ENCODE measurements at places on chromosomes 3 and 15.

DNA sequence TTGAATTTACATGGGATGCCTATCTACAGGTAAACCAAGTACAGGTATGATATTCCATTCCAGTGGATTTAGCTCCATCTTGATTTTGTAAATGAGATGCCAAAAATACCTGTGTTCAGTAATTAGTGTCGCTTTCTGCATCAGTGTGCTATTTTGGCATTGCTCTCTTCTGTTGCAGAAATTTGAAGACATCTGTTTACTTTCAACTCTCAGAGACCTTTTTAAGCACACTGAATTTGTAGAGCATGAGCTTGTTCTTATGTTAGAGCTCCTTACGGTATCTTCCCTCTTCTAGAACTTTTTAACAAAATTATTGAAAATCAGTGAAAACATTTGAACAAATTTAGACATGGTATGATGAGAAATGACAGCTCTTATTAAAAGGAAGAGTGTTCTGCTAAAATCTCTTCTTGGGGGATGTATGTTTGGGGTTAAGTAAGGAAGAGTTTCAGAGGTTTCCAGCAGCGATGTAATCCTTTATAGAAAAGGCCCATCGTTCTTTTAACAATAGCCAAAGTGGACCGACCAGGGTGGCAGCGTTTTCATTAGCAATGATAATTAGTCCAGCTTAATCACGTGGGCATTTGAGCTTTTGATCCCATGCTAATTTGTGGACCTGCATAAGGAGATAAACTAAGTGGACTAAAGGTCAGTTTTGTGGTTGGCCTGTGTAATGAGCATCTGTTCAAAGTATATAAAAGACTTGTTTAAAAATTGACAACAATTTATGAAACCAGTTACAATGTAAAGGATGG is 385.4 kb downstream of the PTPRG start:
- no peak for DNase-seq

DNA sequence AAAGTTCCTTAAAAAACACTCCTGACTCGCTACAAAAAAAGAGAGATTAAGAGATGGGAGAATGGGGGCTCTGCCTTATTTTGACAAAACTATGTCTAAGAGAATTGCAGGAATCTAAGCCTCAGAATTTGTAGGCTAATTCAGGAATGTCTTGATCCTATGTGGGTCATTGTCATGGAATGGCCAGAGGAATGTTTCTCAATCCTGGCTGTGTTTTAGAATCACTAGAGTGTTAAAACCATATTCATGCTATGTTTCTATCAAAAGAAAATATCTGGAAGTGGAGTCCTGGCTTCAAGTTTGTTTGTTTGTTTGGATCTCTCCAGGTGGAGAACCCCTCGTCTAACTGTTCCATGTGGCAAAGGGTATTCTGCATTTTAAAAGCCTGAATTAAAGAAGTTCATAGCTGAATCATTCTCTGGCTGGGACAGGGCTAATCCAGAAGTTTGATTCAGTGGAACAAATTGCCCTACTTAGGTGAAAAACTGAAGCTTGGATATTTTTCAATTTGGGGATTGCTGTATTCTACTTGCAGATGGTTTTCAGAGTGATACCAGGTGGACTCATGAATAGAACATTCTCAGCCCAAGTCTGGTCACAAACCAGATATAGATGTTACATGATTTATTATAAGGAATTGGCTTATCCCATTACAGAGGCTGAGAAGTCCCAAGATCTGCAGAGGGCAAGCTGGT is 28.2 kb downstream of the GJD2 start:
- DNase-seq, result no peak

DNA sequence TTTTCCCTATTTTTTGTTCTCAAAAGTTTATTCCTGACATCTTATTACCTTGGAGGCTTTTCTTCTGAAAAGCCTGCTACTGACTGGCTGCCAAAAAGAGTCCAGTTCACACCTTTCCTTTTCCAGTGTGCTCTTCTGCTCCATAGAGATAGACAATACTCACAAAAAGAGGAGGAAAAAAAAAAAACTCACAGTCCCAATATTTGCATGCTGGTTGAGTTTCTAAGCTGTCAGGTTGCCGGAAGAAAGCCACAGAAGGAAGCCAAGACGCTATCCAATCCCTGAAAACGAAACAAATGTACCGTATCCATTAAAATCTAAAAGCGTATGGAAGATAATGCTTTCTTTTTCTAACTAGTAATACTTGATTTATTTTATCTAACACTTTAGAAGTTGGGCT is 299.5 kb downstream of the CADM2 start:
- DNase-seq, result no peak

DNA sequence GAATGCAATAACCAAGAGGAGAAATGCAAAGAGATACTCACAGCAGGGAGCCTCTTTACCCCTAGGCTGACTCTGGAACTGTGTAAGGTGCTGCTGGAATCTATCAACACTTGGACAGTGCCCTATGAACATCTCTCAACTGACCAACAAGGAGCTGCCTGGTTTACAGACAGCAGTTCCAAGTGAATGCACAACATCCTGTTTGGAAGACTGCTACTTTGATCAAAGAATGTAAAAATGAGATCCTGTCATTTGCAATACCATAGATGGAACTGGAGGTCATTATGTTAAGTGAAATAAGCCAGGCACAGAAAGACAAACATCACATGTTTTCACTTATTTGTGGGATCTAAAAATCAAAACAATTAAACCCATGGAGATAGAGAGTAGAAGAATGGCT is 136.3 kb downstream of the IMPG2 start:
- DNase-seq, result no peak

DNA sequence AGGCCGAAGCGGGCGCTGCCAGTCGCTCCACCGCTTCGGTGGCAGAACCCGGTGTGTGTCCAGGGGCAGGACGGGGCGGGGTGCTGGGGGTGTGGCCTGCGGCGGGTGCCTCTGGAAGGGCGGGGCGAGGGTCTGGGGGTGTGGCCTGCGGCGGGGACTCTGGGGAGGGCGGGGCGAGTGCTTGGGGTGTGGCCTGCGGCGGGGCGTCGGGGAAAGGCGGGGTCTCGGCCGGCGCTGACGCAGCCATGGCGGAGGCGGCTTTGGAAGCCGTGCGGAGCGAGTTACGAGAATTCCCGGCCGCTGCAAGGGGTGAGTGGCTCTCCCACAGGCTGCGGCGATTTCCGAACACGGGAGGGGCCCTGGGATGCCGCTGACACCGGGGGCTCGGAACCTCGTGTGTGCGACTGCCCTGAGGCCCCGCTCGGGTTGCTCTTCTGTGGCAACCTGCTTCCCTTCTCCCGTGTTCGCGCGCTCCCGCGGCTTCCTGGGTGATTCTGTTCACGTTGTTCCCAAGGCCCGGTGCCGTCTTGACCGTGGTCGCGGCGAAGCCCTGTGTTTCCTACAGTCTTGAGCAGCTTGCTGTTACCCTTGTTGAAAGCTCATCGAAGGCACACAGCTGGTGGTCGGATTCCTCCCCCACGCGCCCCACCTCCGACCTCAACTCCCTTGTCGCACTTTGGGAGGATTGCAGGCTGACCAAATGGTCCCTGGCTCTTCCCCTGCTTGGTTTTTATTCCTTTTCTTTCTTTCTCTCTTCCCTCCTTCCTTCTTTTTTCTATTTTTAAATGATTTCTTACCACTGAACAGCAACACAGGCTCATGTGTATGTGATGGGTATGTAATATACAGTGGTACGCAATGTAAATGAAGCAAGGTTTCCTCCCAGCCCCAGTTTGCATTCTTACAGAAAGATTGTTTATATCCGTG is at the start of gene JMJD7:
TSS of gene JMJD7 (plus strand) at position 213 of the 927 bp plus-strand sequence. CDS start at position 246, 33 bp downstream.
- peak; percentile 98 for DNase-seq

DNA sequence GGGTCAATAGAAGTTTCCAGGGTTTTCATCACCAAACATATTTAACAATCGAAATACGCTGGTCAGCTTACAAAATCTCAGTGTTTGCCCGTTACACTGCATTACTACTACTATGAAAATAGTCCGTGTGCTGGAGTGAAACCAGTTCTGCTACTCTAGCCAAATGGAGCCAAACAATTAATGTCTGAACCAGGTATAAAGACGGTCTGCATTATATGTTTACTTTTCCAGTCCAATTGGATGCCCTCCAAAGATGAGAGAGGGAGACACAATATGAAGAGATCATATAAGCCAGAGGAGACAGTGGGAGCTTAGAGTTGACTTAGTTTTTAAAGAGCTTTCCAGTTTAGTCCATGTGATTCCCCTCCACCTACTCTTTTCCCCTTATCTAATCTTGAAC is 6.3 kb upstream of the DUT start:
- DNase-seq, result no peak
